Fibroblast of the conjunctiva (primary cell): ENCODE measurements at places on chromosomes 16 and 17.

DNA sequence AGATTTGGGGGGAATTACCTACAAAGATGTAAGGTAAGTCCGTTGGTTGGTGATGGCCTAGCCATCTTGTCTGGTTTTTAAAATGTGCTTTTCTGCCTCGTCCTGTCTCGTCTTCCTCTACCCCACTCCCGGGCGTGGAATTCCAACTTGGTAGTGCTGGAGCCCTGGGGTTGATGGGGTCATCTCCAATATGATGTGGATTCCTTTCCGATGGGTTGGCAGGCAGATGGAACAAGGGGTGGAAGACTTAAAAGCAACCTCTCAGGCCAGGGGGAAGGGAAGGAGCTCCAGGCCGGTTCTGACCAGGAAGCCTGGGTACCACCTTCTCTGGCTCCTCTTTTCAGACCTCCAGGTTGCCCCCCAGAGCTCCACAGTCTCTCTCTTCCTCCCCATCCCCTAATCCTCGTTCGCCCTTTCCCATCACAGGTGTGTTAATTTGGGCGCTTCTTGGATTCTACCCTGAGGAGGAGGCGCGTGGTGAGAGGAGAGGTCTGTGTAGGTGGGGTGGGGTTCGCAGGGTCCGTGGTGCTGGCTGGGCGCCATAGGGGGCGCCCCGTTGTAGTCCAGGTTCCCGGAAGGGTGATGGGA, 5.1 kb upstream of the HOXB2 start:
- DNase-seq = no peak

- no peak for DNase-seq
Observed at GRCh38 chr16:19432429-19432828, 14.7 kb downstream of the TMC5 start.

DNA sequence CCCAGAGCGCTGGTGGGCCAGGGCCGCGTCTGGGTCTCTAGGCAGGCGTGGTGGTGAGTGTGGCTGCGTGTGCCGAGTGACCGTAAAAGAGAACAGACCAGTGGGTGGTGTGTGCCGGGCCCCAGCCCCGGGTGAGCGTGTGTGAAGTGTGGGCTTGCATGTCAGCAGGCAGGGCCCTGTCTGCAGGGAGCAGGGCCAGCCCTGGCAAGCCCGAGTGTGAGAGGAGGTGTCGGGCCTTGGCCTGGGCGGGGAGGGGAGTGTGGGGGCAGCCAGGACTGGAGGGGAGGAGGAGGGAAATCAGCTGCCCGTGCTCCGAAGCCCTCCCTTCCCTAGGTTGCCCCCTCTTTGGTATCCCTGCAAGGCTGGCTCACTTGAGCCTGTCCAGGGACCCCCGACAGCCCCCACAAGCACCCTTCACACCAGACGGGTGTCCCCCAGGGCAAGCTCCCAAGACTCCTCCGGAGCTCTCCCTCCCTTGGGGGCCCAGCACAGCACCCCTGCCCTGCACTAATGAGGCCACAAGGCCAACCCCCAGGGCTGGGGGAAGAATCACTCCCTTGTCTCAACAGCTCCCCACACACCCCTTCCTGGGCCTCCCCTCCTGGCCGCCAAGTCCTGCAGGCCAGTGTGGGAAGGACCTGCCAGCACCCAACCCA, 1.9 kb downstream of the USH1G start:
- DNase-seq = no peak

DNA sequence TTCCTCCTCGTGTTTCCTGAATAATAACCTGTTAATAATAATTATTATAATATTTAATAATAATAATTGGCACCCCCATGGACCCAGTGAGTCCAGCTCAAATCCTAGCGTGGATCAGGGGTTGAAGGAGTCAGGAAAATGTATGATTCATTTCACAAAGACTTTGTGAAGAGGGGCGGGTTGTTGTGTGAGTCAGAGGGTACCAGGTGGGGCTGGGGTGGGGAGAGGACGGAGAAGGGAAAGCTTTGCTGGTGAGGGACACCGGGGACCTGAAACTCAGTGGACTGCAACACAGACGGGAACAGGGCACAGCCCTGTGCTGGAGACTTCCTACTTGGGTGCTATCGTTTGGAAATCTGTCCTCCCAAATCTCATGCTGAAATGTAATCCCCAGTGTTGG, 3.1 kb upstream of the ADORA2B start:
- no peak for DNase-seq

GRCh38 chr16:80041410-80041809, 440.9 kb upstream of the MAF start:
- DNase-seq = no peak

GRCh38 chr16:85649411-85650134, 36.5 kb downstream of the GSE1 start:
- no peak for DNase-seq

GRCh38 chr17:44053125-44053872, 13.2 kb downstream of the LSM12 start:
- DNase-seq = no peak

- DNase-seq = no peak
Observed at GRCh38 chr17:34988644-34989043, 8.3 kb downstream of the LIG3 start.

DNA sequence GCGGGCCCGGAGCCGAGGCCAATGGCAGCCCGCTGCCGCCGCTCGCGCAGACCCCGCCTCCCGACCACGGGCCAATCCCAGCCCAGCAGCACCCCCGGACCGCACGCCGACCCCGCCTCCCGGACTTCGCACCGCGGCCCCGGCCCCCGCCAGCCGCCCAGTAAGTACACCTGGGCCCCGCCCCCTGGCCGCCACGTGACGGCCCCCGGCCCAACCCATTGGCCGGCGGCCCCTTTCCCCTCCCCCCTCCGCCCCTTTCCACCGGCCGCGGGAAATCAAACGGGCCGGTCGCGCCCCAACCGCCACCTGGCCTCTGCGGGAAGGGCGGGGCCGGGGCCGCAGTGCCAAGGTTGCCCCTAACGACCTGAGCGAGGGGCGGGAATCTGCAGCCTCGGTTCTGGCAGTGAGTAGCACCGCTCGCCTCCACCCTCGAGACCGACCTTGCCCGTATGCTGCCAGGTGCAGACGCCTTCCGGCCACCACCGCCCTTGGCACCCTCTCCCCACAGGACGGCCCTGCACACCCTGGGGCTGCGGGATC, at the start of gene YBX2:
Gene YBX2, minus strand, starts transcription at position 26 of the 540 bp plus-strand sequence. CDS start 139 bp downstream, outside the sequence.
- DNase-seq = no peak

- no peak for DNase-seq
Observed at GRCh38 chr16:24838554-24839266, 7.1 kb upstream of the SLC5A11 start.

DNA sequence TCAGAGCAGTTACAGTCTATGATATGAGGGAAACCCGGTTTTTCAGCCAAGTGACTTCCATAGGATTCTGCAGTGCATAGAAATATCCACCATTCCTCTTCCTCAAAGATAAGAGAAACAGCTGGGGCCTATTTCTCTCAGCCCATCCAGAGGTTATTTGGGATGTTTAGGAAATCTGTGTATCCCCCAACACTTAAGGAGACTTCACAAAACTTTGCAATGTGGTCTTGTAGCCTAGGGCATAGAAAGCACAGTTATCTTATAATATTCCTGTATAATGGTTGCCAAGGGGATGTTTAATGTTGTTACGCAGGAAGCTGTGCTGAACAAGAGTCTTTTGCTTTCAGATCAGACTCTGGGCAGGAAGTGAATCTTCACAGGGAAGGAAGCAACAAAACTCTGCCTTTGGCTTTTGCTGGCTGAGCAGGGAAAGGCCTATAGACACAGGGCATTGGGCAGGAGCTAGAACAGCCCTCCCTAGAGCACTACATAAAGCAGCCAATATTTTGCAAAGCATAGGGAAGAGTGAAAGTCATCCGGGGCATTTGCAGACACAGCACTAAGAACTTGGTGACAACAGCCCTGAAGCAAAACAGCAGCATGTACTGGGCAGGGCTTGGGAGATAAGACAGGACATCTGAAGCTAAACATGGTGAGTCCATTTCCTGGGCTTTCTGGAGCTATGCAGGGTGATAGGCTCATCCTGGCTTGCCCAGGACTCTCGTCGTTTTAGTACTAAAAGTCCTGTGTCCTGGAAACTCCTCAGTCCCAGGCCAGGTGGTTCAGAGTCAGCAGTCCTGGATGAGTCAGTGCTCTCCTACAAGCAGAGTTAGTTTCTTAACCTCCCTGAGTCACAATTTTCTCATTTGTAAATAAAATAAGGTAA, 18.7 kb upstream of the BEAN1 start:
- DNase-seq = peak; percentile 3
